ENCODE measurements at places on chromosomes 6 and 20. TPM values are rescaled to one million over a fixed set of nuclear protein-coding genes. Genes with fewer than 3 reads are reported as not detected.
A peak's percentile ranks its signal among the peaks of the same experiment; 100 is the strongest.

The GPR6 gene
- not detected for total RNA-seq

The MCHR2 gene
- total RNA-seq = not detected

DNA sequence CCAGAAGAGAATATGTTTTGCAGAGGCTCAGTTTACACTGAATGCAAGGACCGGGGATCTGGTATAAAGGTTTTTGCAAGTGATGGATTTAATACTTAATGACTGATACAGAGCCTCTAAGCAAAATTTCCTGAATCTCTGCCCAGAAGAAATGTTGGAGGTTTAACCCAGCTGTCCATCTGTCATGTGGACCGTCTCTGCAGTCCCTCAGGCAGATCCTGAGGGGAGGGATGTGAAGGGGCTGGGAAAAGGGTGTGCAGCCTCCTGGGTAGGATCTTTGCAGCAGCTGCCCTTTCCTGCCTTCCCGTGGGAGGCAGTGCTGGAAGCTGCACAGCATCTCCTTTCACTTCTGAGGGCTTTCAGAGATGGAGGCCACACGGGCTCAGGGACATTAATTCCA is 207.0 kb downstream of the SLC24A3 start:
- no peaks in the 10 kb centered on the region for H3K36me3 ChIP-seq
- H3K27ac ChIP-seq = no peak overlapping the region
- no peak overlapping the region for H3K4me3 ChIP-seq
- H3K27me3 ChIP-seq = no peaks in the 10 kb centered on the region
- H3K4me1 ChIP-seq = no peaks in the 10 kb centered on the region

GRCh38 chr20:15195378-15195777 is 858.0 kb upstream of the FLRT3 start:
- peaks cover 15% of the 10 kb centered on the region for H3K4me1 ChIP-seq
- no peaks in the 10 kb centered on the region for H3K36me3 ChIP-seq
- no peak overlapping the region for H3K4me3 ChIP-seq

The FOXQ1 gene
- 5.6 TPM for total RNA-seq

The TOX2 gene
- 2.4 TPM for total RNA-seq

The KIF6 gene
- 1.3 TPM for total RNA-seq

DNA sequence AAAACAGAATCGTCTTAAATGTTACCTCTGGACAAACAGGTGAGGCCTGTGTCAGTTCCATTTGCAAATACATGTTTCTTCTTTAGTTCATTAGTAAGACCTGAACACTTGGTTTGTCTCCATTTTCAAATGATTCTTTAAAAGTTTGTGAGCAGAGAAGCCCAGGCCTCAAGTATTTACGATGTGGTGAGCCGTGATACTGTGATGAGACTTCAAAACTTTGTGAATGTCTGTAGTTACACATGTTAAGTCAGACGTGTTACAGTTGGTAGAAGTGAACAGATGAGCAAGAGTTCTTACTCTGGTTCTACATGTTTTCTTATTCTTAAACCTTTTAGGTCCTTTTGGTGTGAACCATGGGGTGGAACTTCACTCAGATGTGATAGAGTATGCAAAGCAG is 8.5 kb downstream of the PCMTD2 start:
- DNase-seq = no peak
- H3K36me3 ChIP-seq = peaks cover 53% of the 10 kb centered on the region
- H3K27ac ChIP-seq = no peak overlapping the region
- H3K4me1 ChIP-seq = no peaks in the 10 kb centered on the region

The ANKRD66 gene
- total RNA-seq = not detected

DNA sequence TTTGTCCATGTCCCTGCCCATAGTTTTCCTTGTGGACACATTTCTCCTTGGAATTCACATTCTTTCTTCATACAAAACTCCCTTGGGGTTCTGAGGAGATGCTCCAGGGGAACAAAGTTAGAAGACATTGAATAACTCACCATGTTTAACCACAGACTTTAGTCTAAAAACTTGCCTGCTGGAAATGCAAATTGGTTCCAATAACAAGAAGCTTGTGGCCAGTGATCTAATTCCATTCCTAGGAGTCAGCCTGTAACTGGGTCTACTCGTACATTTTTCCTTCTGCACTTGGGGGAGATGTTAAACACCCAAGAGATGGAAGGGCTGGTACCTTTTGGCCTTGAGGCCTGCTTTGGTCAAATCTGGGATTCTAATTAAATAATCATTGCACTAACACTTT is 60.2 kb downstream of the SCML4 start:
- no peak for DNase-seq
- peaks cover 33% of the 10 kb centered on the region for H3K27me3 ChIP-seq
- H3K27ac ChIP-seq = no peak overlapping the region
- H3K36me3 ChIP-seq = no peaks in the 10 kb centered on the region

DNA sequence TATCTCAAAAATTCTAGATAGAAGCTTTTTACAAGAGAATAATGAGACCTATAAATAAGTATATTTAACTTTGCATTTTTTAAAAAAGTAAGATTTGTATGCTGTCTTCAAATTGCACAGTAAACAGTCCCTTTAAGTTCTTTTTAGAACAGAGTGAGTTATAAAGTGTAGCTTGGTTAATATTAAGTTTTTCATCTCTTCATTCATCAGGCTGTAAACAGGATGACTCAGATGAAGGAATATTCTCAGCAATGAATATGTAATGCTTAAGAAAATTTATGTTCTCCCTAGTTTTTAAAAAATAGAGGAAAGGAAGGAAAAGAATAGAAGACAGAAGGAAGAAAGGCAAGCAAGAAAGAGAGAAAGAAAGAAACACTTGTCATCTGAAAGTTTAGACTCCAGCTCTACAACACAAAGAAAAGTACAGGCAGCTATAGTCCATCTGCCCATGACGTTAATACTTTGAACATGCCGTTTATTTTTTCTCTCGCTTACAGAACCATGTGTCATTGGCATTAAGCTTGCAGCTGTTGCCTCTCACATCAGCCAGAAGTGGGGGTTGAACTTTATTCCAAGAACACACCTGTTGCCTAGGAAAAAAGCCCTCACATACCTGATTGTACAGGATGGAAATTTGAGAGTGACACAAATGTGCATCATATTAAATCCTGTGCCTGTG is 36.1 kb downstream of the CAP2 start:
- no peak for DNase-seq
- no peak overlapping the region for H3K4me3 ChIP-seq
- no peak overlapping the region for H3K27ac ChIP-seq
- H3K27me3 ChIP-seq = no peaks in the 10 kb centered on the region
- H3K36me3 ChIP-seq = peaks cover 19% of the 10 kb centered on the region

GRCh38 chr6:71250099-71250602 is 38.5 kb upstream of the OGFRL1 start:
- DNase-seq = peak; percentile 82
- H3K4me3 ChIP-seq = peak overlapping the region; percentile 57
- H3K27ac ChIP-seq = peak overlapping the region; percentile 87
- H3K4me1 ChIP-seq = peaks cover 32% of the 10 kb centered on the region
- no peaks in the 10 kb centered on the region for H3K27me3 ChIP-seq

DNA sequence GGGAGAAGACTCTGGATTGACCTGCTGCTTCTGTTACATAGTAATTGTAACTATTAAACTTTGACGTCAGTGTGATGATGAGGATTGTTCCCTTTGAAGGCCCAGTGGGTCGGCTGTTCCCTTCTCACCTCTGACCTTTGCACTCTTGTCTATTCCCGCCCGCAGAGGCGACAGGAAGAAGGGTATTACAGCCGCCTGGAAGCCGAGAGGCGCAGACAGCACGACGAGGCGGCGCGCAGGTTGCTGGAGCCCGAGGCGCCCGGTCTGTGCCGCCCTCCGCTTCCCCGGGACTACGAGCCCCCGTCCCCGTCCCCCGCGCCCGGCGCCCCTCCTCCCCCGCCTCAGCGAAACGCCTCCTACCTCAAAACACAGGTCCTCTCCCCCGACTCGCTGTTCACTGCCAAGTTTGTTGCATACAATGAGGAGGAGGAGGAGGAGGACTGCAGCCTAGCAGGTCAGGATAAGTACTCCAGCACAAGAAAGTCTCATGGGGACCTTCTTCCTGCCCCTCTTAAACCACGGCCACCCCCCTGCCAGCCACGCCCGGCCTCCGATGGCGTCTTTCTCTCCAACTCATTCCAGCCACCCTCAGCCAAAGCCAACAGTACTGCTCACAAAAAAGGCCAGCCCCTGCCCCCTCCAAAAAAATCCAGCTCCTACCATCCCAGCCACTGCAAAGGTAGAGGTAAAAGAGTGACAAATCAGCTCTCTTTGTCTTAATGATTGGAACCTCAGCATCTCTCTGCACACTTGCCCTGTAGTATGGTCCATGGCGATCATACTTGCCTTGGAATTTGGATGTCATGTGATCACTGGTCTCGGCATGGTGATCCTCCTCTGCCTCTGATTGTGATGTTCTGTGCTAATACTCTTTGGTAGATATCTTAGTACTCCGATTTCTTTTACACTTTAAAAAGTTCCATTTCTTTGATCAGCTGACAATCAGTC is 31.6 kb upstream of the KIF25 start:
- H3K4me1 ChIP-seq = no peaks in the 10 kb centered on the region
- H3K27me3 ChIP-seq = no peaks in the 10 kb centered on the region
- DNase-seq = no peak
- H3K27ac ChIP-seq = no peak overlapping the region
- peaks cover 40% of the 10 kb centered on the region for H3K36me3 ChIP-seq

GRCh38 chr20:11496380-11496779 is 421.3 kb upstream of the BTBD3 start:
- no peaks in the 10 kb centered on the region for H3K36me3 ChIP-seq
- H3K4me1 ChIP-seq = no peaks in the 10 kb centered on the region
- no peaks in the 10 kb centered on the region for H3K27me3 ChIP-seq

The C6orf141 gene
- 29.9 TPM for total RNA-seq

All from MCF 10A (cell line).